Mucosa of gallbladder (tissue), 1 donor: ENCODE measurements at places on chromosomes 5 and 9.

DNA sequence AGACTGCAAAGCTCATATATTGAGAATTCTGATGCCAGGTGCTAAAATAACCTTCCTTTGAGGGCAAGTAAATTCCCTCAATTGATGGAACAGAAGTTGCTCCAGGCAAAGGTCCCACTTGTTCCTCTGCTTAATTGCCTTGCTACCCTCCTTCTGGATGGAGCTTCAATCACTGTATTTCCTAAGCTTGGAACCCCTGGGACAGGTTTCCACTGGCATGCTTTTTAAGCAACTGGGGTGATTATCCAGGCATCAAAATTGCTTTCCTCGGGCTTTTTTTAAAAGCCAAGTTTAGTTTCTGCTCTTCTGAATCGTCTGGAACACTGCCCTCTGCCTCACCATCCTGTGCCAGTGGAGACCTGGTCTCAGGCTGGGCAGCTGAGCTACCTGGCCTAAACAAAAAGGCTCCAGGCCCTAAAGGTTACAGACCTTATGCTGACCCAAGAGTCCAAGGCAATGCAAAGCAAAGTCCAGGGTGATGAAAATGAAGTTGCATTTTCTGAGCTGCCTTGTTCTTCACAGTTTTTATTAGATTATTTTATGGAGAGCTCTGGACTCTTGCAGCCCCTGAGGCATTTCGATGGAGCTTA lies 167.9 kb upstream of the CD180 start:
- DNase-seq: no peak

GRCh38 chr9:108545436-108545835 lies 310.4 kb downstream of the ACTL7B start:
- no peak for DNase-seq

DNA sequence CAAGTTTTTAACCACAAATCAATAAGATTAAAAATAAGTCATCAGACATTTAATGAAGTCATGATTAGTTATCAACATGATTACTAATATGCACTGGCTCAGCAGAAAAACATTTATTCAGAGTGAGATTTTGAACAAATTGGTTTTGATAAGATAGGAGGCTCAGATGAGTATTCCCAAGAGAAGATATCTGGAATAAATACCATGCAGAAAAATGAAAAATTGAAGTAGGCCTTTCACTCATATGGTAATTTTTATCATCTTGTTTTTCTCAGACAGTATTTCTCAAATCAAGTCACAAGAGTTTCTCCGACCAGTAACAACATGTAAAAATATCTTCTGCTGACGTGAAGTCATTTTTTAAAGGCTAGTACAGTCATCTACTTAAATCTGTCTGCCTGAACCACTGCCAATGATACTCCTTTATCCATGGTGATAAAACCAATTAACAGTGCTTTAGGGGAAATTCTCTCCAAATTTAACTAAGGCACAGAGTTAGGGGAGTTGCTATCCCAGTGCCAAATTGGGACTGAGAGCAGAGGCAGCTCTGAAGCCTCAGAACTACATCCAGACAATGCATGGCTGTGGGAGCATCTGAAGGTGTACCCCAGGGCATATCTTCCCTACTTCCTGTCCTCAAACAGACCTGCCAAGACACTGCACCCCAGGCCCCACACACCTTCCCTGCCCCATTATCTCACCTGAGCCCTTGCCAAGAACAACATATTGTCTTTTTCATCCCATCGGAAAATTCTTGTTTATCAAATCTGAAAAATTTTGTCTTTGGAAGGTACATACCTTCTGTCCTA lies 105.5 kb upstream of the TSLP start:
- DNase-seq: no peak

DNA sequence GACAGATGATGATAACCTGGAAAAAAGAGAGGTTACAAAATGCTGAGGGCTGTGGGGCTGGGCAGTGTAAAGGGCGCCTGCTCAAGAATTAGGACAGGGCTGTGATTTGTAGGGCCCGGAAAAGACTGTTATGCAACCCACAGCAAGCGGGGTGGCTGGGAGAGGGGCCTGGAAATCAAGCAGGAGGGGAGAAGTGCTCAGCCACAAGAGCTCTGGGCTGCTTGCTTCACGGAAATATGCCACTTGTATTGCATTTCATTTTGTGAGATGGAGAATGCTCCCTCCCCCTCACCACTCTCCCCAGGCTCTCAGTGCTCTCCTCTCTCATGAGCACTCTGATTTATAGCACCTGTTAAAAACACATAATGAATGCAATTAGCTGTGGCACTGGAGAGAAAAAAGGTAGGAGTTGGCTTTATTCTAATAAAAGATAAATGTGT lies 8.4 kb upstream of the HAND1 start:
- DNase-seq: no peak

- no peak for DNase-seq
These were observed 34.7 kb downstream of the PPIC start for GRCh38 chr5:123001808-123002207.

- DNase-seq: no peak
These were observed 726.1 kb downstream of the CDH18 start for GRCh38 chr5:19261879-19262278.
